RPMI7951 (cell line): ENCODE measurements at places on chromosomes 12 and 14. TPM values are rescaled to one million over a fixed set of nuclear protein-coding genes. Genes with fewer than 3 reads are reported as not detected.

DNA sequence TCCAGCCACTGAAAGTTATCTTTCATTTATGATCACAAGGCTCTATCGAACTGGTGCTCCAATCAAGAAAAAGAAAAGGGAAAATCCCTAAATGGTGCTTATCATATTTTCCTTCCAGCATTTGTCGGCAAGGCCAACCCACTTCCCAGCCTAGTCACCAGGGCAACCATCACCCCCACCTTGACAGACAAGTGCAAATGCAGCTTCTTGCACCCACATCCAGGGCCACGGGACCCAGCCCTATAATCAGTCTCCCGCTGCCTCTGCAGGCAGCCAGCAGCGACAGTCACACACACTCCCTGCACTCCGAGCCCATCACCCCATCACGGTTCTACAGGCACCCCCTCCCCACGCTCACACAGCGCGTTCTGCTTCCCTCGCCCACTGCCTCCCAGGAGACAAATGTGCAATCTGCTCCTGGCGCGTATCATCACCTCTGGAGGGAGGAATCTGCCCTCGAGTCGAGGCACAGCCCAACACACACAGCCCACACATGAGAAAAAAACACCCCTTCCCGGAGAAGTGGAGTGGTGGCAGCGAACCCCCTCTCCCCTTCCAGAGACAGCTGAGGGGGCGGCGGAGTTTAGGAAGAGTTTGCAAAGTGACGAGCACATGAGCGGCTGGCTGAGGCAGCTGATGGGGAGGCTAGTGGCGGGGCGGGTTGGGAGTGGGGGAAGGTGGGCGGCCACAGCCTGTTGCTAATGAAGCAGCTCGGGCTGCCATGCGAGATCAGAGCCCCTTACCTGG, 9.3 kb upstream of the PPP4R4 start:
- DNase-seq = no peak

GXYLT1 gene
- 9.3 TPM in 2 replicates for total RNA-seq

GRCh38 chr14:23864861-23865260, 88.7 kb upstream of the DHRS4 start:
- DNase-seq = no peak

- DNase-seq = no peak
Observed at GRCh38 chr12:124573839-124574786, 6.7 kb upstream of the NCOR2 start.

PMCH gene
- total RNA-seq = not detected in 2 replicates

GRCh38 chr14:96752594-96752993, 44.6 kb upstream of the VRK1 start:
- DNase-seq = peak; percentile 64

POTEG gene
- 0.29 TPM in 1 of 2 replicates, not detected in the other for total RNA-seq

PRB2 gene
- total RNA-seq = not detected in 2 replicates
